ENCODE measurements at places on chromosomes 4 and X. TPM values are rescaled to one million over a fixed set of nuclear protein-coding genes. Genes with fewer than 3 reads are reported as not detected.

GRCh38 chr4:182208526-182209050, 34.6 kb upstream of the TENM3 start:
- H3K36me3 ChIP-seq, result no peaks in the 10 kb centered on the region
- H3K27me3 ChIP-seq, result no peaks in the 10 kb centered on the region
- peaks cover 27% of the 10 kb centered on the region for H3K4me1 ChIP-seq
- no peak for DNase-seq

GRCh38 chrX:118420462-118420861, 74.6 kb downstream of the WDR44 start:
- no peaks in the 10 kb centered on the region for H3K4me1 ChIP-seq
- H3K27me3 ChIP-seq, result no peaks in the 10 kb centered on the region
- no peaks in the 10 kb centered on the region for H3K36me3 ChIP-seq
- no peak overlapping the region for H3K27ac ChIP-seq
- peak; percentile 21 for DNase-seq
- no peak overlapping the region for H3K4me3 ChIP-seq

DNA sequence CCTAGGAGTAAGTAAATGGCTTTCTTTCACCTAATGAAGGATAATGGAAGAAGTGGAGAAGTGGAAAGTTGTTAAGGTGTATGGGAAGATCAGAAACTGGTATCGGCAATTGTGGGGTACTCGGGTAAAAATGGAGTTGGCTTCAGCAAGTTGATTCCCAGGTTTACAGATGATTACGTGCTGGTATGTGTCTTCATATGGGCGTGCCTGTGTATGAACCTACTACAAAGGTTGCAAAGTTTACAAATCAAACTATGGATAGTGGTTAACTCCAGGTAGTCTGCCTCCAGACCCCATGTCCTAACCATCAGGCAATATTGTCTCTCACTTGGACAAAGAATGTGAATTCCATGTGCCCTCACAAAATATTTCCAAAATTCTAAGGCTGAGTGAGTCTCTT, 773 bp downstream of the TLR3 start:
- DNase-seq, result no peak
- H3K4me1 ChIP-seq, result peaks cover 6% of the 10 kb centered on the region
- no peaks in the 10 kb centered on the region for H3K36me3 ChIP-seq
- H3K27me3 ChIP-seq, result no peaks in the 10 kb centered on the region

- H3K36me3 ChIP-seq, result no peaks in the 10 kb centered on the region
- no peaks in the 10 kb centered on the region for H3K27me3 ChIP-seq
- no peak overlapping the region for H3K4me3 ChIP-seq
- H3K27ac ChIP-seq, result no peak overlapping the region
These were observed 179.0 kb downstream of the SPCS3 start for GRCh38 chr4:176498617-176499256.

DNA sequence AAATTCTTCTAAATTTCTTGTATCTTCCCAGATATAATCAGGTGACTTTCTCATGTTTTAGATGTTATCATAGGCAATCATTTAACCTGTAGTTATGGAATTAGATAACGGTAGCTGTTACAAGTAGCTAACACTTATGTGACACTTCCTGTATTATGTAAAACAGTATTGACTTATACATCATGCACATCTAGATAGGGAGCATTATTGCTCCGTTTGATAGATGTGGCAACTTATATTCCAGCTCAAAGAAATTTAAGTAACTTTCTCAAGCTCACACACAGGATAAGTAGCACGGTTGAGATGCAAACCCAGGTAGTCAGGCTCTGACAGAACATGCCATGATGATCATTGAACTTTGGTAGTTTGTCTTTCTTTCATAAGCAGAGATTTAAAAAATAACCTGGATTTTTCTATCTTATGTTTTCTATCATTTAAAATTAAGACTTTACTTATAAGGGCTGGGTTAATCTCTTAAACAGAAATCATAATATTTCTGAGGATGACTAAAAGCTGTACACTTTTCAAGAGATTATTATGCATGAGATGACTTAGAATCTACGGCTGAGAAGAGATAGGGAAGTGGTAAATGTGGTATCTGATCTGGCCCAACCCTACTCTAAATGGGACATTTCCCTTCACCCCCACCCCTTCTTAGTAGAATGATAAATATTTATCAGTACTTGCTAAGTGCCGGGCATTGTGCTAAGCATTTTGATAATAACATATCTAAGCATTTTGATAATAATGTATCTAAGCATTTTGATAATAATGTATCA, 69.1 kb upstream of the HPGD start:
- no peaks in the 10 kb centered on the region for H3K4me1 ChIP-seq
- no peak overlapping the region for H3K27ac ChIP-seq
- no peaks in the 10 kb centered on the region for H3K27me3 ChIP-seq
- no peak for DNase-seq

GRCh38 chr4:152691761-152692160, 12.0 kb upstream of the TMEM154 start:
- no peak overlapping the region for H3K4me3 ChIP-seq
- no peaks in the 10 kb centered on the region for H3K4me1 ChIP-seq
- no peak overlapping the region for H3K27ac ChIP-seq
- no peaks in the 10 kb centered on the region for H3K27me3 ChIP-seq
- no peak for DNase-seq

DNA sequence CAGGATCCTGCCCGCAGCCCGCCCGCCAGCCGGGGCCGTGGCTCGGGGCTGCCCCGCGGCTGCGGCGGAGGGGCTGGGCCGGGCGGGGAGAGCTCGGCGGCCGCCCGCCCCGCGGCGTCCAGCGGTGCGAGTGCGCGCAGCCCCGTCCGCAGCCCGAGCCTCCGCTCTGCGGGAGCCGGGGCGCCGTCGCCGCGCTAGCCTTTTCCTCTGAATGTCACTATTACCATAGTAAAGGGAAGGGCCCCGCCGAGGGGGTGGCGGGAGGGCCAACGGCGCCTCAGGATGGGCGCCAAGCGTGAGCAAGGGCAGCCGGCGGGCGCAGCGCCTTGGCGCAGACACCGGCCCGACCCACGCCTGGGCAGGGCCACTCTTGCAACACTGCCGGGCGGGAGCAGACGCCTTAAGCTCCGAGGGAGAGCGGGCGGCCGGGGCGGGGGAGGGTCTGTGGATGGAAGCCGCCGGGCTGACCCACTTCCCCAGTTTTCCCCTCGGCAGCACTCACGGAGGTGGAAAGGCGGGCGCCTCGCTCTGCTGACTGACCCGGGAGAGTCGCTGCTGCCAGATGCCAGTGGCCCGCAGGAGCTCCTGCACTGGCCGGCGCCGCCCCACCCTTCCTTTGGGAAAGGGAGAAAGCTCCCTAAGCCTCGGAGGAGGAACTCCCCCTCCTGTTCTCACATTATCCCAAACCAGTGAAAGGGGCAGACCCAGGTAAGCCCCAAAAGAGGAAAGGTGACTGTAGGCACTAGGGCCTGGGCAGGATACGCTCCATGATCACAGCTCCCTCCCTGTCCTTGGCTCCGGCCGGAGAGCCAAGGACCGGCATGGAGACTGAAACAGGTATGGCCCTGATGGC, 329.4 kb downstream of the HNRNPD start:
- H3K4me3 ChIP-seq, result peak overlapping the region; percentile 12
- peaks cover 4% of the 10 kb centered on the region for H3K27me3 ChIP-seq
- no peak overlapping the region for H3K27ac ChIP-seq
- no peaks in the 10 kb centered on the region for H3K36me3 ChIP-seq

DNA sequence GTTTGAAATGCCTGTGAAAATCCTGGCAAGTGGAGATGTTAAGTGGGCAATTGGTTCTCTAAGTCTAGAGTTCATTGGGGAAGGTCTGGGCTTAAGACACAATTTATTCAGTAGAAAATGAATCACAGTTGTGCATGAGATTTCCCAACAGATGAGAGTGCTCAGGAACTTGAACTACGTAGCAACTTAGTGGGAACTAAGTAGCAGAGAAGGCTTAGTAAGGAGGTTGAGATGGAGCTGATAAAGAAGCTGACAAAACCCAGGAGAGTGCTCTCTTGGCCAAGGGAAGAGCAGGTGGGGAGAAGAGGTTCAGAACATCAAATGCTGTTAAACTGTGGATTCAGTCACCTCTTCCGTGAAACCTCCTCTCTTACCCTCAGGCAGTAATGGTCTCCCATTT, 33.0 kb downstream of the AFF1 start:
- no peak overlapping the region for H3K27ac ChIP-seq
- H3K27me3 ChIP-seq, result no peaks in the 10 kb centered on the region
- H3K4me3 ChIP-seq, result no peak overlapping the region
- H3K36me3 ChIP-seq, result no peaks in the 10 kb centered on the region
- peaks cover 6% of the 10 kb centered on the region for H3K4me1 ChIP-seq

GRCh38 chrX:9785944-9786797, at the start of gene SHROOM2:
Gene SHROOM2 (plus strand): TSS chrX:9786429. CDS start chrX:9786546, 117 bp downstream.
- peak; percentile 19 for DNase-seq
- H3K27ac ChIP-seq, result no peak within 1 kb of the TSS
- no peaks in the 10 kb centered on the region for H3K36me3 ChIP-seq
- peaks cover 34% of the 10 kb centered on the region for H3K27me3 ChIP-seq

- peaks cover 32% of the 10 kb centered on the region for H3K4me1 ChIP-seq
- H3K36me3 ChIP-seq, result no peaks in the 10 kb centered on the region
- DNase-seq, result no peak
- H3K27ac ChIP-seq, result no peak overlapping the region
- H3K27me3 ChIP-seq, result no peaks in the 10 kb centered on the region
These were observed 44.2 kb downstream of the CLCN3 start for GRCh38 chr4:169664615-169665014.

GRCh38 chrX:84258708-84259107, 70.7 kb upstream of the RPS6KA6 start:
- H3K4me1 ChIP-seq, result no peaks in the 10 kb centered on the region
- no peaks in the 10 kb centered on the region for H3K36me3 ChIP-seq
- DNase-seq, result no peak
- H3K27me3 ChIP-seq, result no peaks in the 10 kb centered on the region
- no peak overlapping the region for H3K4me3 ChIP-seq

- H3K4me1 ChIP-seq, result peaks cover 8% of the 10 kb centered on the region
- H3K27ac ChIP-seq, result no peak overlapping the region
- no peaks in the 10 kb centered on the region for H3K36me3 ChIP-seq
- DNase-seq, result no peak
- no peak overlapping the region for H3K4me3 ChIP-seq
These were observed 35.0 kb upstream of the MXD4 start for GRCh38 chr4:2296631-2297601.

DNA sequence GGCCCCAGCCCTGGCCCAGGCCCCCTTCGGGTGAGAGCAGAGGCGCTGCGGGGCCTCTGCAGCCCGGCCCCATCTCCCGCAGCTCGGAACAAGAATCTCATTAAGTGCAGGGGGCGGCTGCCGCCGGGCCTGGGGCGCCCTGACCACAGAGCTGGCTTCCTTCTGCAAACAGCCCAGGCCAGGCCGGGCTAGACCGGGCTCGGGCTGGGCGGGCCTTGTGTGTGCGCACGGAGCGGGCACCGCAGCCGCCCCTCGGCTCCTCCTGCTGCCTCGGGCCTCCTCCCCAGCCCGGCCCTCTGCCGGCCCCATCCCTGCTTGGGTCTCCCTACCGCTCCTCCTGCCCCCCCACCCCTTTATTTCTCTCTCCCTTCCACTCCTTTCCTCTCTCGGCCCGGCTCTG, 83.3 kb downstream of the EFNB1 start:
- peaks cover 14% of the 10 kb centered on the region for H3K27me3 ChIP-seq
- peak overlapping the region; percentile 49 for H3K27ac ChIP-seq
- no peaks in the 10 kb centered on the region for H3K4me1 ChIP-seq
- no peak for DNase-seq

GRCh38 chr4:103934178-103934789, 214.5 kb upstream of the TACR3 start:
- DNase-seq, result peak; percentile 33
- H3K27ac ChIP-seq, result no peak overlapping the region
- H3K36me3 ChIP-seq, result no peaks in the 10 kb centered on the region

- no peaks in the 10 kb centered on the region for H3K27me3 ChIP-seq
- H3K36me3 ChIP-seq, result no peaks in the 10 kb centered on the region
- DNase-seq, result no peak
- no peak overlapping the region for H3K4me3 ChIP-seq
These were observed 16.8 kb downstream of the UGT8 start for GRCh38 chr4:114615435-114615834.

GRCh38 chr4:16607241-16608066, 291.0 kb downstream of the LDB2 start:
- H3K36me3 ChIP-seq, result no peaks in the 10 kb centered on the region
- H3K27me3 ChIP-seq, result no peaks in the 10 kb centered on the region
- DNase-seq, result no peak
- H3K4me3 ChIP-seq, result no peak overlapping the region

- no peaks in the 10 kb centered on the region for H3K36me3 ChIP-seq
- no peaks in the 10 kb centered on the region for H3K4me1 ChIP-seq
- H3K4me3 ChIP-seq, result no peak overlapping the region
- H3K27ac ChIP-seq, result no peak overlapping the region
- no peaks in the 10 kb centered on the region for H3K27me3 ChIP-seq
These were observed 18.1 kb upstream of the CXCL2 start for GRCh38 chr4:74117024-74117534.

DNA sequence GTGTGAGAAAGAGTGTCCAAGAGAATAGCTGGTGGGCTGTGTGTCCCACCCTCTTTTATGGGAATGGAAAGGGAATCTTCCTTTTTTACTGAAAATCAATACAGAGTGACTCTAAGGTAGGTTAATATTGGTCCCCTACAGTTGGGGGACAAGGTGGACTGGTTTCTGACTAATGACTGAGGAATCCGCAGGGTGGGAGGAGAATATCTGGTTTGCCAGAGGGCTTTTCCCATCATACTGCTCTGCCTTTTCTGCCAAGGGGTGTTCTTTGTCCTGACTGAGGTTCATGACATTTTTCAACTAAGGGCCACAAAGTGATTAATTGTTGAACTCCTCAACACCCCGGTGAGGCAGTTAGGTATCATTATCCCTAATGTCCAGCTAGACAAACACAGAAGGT, 261.6 kb downstream of the SPATA18 start:
- no peak overlapping the region for H3K4me3 ChIP-seq
- no peaks in the 10 kb centered on the region for H3K36me3 ChIP-seq
- H3K27me3 ChIP-seq, result no peaks in the 10 kb centered on the region
- no peaks in the 10 kb centered on the region for H3K4me1 ChIP-seq
- DNase-seq, result no peak

DNA sequence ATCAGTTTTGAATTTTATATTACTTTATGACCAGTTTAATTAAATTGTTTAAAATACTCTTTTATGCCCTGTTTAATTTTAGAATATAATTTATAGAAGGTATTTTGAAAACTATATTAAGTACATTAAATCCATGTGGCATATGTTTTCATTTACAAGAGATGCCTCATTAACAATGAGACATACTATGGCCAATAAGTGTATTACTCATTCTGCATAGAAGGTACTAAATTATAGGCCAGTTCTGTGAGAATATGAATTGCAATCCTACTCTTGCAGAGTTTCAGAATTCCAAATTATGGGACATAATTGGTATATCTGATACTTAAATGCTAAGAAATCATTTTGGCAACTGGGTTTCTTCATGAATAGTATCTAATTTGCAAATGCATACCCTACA, 951.1 kb downstream of the FAT4 start:
- no peak overlapping the region for H3K27ac ChIP-seq
- H3K4me1 ChIP-seq, result no peaks in the 10 kb centered on the region
- no peaks in the 10 kb centered on the region for H3K36me3 ChIP-seq
- no peak overlapping the region for H3K4me3 ChIP-seq

GLUD2 gene
- total RNA-seq, result 2.8 TPM

ACE2 gene
- 0.81 TPM for total RNA-seq

DOK7 gene
- total RNA-seq, result 1.7 TPM

MAGED4B gene
- total RNA-seq, result 1.9 TPM

PLAC1 gene
- total RNA-seq, result 58.0 TPM

SSX2 gene
- not detected for total RNA-seq

DMP1 gene
- not detected for total RNA-seq

FGF5 gene
- not detected for total RNA-seq

GAGE12H gene
- not detected for total RNA-seq

LPAR4 gene
- not detected for total RNA-seq

CCKAR gene
- not detected for total RNA-seq

TCEAL2 gene
- 1.4 TPM for total RNA-seq

RHOXF2 gene
- not detected for total RNA-seq

BEND2 gene
- total RNA-seq, result not detected

P2RY4 gene
- total RNA-seq, result 0.11 TPM
